Activated CD8-positive, alpha-beta memory T cell treated with anti-CD3 and anti-CD28 coated beads, Interleukin-2, amount 50 U/mL, for 48 hours (primary cell): ENCODE measurements at places on chromosomes 12 and 14.
A peak's percentile ranks its signal among the peaks of the same experiment; 100 is the strongest.

DNA sequence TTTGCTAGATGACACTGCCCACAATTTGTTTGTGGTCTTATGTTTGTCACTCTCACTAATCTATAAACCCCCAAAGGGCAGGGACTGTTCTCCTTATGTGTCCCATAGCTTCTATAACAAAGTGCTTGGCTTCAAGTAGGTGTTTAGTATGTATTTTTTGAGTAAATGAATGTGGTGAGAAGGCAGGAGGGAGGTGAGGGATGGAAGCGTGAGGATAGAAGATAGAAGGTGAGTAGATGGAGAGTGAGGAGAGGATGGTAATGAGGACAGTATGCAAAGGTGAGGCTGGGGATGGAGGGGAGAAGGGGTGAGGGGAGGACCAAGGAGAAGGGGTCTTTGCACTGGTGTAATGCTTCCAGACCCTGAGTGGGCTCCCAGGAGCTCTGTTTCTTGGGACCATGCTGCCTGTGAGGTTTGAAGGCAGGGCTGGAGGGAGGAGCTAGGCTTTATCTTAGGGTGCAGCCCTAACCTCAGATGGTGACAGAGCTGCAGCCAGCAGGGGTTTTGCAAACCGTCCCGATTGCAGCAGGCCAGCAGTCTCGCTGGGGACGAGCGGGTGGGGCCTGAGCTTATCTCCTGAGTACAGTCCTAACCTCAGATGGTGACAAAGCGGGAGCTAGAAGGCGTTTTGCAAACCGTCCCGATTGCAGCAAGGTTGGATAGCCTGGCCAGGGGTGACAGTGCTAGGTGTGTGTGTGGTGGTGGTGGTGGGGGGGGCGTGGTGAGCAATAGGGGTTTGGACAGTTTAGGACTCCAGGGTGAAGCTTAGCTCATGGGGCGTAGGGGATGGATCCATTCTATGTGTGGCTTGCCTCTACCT is 6.5 kb downstream of the CEBPE start:
- DNase-seq = no peak

- DNase-seq = no peak
Observed at GRCh38 chr12:70451528-70451927, 85.4 kb downstream of the KCNMB4 start.

DNA sequence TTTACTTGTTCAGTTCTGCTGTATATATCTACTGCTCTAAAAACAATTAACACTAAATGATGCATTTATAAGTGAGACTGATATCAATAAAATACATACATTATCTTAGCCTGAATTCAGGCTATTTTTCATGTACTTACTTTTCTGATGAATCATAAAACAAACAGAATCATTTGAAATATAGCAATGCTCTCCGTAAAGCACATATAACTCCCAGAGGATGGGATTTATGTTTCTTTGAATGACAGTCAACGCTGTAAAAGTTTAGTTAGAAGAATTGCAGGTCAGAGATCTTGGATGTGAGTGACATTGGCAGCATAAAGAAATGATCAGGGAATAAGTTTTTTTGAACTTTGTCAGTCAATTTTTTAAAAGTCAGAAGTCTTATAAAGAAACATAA is 740.2 kb upstream of the NOVA1 start:
- DNase-seq = no peak

DNA sequence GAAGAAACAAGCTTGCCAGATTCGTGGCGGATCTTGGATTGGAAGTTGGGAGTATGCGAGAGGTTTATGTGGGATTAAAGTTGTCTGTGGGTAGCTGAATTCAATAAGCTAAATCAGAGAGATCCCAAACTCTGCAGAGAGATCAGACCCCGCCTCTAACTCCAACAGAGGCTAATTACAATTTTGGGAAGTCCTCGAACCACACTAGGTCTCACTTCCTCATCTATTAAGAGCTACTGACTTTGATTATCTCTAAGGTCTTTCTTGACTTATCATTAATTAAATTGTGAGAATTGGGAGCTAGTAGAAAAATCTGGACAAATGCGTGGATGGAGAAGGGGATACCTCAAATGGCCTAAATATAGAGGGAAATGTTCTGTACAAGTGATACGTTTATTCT is 9.1 kb downstream of the NTF3 start:
- DNase-seq = no peak

DNA sequence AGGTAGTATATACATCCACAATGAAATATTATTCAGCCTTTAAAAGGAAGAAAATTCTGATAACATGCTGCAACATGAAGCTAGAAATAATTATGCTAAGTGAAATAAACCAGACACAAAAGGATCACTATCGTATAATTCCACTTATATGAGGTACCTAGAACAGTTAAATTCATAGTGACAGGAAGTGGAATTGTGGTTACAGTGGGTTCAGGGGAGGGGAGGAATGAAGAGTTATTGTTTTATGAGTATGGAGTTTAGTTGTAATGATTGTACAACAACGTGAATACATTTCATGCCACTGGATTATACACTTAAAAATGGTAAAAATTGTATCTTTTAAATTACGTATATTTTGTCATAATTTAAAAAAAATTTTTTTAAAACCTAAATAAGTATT is 21.0 kb downstream of the EEA1 start:
- DNase-seq = no peak

GRCh38 chr12:52524241-52524897 is 4.2 kb upstream of the KRT5 start:
- peak; percentile 20 for DNase-seq

GRCh38 chr14:61963926-61964325 is 201.7 kb downstream of the SNAPC1 start:
- DNase-seq = no peak

GRCh38 chr14:105541218-105541875 is 15.0 kb downstream of the TMEM121 start:
- DNase-seq = no peak

- peak; percentile 38 for DNase-seq
Observed at GRCh38 chr12:104171785-104172569, 34.0 kb upstream of the NFYB start.

- no peak for DNase-seq
Observed at GRCh38 chr14:87133073-87133801, 859.7 kb downstream of the GALC start.

DNA sequence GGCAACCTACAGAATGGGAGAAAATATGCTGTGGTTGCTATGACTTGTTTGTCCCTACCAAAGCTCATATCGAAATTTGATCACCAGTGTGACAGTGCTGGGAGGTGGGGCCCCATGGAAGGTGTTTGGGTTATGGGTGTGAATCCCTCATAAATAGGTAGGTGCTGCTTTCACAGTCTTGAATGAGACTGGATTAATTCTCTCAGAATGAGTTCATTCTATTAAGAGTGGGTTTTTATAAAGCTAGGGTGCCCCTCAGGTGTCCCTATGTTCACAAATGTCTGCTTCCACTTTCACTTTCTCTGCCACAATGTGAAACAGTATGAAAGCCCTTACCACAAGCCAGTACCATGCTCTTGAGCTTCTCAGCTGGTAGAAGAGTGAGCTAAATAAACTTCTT is 133.5 kb downstream of the CPNE8 start:
- no peak for DNase-seq

DNA sequence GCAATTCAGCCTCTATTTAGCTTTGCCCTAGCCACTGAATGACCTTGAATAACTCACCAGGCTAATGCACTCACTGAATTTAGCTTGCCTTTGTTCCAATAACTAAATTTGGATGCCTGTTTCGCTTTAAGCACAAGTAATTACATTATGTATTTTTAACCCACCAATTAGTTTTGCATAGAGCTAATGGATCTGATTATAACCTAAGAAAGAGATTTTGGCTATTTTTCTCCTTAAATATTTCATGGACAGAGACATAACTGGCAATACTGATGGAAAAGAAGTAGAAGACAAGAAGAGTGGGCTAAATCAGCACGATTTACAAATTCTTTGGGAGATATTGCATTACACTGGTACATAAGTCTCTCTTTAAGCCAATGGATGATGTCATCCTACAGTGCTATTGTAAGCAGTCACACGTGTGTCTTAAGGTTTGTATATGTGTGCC is 85.7 kb downstream of the AKAP6 start:
- DNase-seq = no peak

GRCh38 chr14:91647856-91648255 is 84.0 kb downstream of the CATSPERB start:
- no peak for DNase-seq

GRCh38 chr12:87768501-87769287 is 260.5 kb downstream of the C12orf50 start:
- DNase-seq = no peak

DNA sequence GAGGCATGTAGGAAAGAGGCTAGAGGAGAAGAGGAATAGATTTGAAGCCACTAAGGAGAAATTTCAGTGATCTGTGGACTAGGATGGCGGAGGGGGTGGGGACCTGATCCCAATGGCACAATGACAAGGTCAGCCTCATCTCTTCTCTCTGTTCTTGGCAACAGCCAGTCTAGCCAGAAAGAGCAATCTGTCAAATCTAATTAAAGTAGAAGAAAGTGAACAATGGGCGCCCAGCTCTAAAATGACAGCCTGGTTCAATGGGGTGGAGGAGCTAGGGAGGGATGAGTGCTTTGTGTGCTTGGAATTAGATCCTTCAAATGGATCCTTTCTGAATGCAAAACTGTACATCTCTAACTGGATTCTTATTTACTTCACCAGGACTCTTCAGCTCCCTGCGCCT is 37.2 kb upstream of the TUBA1C start:
- no peak for DNase-seq

- no peak for DNase-seq
Observed at GRCh38 chr12:52699373-52699772, 4.0 kb downstream of the KRT77 start.

GRCh38 chr12:5171701-5172100 is 128.0 kb downstream of the KCNA5 start:
- no peak for DNase-seq

DNA sequence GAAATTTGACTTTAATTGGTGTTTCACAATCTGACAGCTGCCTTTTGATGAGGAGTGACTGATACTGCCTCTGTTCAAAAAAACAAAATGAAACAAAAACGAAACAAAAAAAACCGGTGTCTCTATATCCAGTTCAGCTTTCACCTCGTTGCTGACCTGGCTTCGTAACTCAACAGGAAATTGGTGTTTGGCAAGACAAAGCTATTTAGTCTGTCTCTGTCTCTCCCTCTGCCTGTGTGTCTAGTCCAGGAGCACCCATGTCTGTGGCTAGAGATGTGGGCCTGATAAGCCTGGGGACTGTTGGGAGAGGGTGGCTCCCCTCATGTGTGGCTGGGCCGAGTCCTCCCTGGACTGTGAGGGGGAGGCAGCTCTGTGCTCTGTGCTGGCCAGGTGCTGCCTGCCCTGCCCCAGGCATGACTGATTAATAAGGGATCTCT is 11.3 kb downstream of the CACNA1C start:
- DNase-seq = no peak

DNA sequence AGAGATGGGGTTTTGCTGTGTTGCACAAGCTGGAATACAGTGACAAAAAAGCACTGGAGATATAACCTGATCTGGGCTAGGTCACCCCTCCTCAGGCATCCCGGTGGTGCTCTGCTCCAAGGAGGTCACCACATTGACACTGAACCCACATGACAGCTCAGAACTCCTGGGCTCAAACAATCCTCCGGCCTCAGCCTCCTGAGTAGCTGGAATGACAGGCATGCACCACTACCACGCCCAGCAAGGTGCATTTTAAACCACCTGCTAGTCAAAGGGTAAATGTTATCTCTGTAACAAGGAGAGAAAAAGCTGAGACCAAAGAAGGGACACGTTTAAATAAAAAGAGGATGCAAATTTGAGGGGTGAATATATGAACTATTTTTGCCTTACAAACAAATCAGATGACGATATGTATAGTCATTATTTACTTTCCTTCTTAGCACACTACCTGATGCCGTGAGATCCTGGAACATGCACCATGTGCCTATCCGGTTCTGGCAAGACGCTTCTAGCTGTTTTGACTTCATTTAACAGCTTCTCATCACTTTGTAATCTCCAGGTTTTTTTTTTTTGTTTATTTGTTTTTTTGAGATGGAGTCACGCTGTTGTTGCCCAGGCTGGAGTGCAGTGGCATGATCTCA is 135.1 kb downstream of the PPM1H start:
- DNase-seq = no peak

- DNase-seq = no peak
Observed at GRCh38 chr14:53951243-53951626, 5.4 kb downstream of the BMP4 start.

DNA sequence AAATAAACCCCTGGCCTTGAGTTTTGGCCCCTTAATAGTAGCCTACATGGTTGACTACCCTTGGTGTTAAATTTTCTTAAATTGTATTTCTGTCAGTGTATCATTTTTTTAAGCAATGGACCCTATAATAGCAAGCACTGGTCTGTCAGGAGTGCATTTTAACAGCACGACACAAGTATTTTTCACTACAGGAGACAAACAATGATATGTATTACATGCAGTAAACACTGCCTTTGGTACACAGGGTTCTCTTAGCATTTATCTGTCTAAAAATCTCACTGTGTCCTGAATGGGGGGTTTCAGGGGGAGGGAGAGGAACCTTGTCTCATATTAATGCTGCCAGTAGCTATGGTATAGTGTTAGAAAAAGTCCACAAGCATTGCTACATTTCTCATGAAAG is 18.4 kb downstream of the LMO3 start:
- DNase-seq = no peak

- no peak for DNase-seq
Observed at GRCh38 chr14:89435492-89435891, 18.5 kb upstream of the FOXN3 start.

DNA sequence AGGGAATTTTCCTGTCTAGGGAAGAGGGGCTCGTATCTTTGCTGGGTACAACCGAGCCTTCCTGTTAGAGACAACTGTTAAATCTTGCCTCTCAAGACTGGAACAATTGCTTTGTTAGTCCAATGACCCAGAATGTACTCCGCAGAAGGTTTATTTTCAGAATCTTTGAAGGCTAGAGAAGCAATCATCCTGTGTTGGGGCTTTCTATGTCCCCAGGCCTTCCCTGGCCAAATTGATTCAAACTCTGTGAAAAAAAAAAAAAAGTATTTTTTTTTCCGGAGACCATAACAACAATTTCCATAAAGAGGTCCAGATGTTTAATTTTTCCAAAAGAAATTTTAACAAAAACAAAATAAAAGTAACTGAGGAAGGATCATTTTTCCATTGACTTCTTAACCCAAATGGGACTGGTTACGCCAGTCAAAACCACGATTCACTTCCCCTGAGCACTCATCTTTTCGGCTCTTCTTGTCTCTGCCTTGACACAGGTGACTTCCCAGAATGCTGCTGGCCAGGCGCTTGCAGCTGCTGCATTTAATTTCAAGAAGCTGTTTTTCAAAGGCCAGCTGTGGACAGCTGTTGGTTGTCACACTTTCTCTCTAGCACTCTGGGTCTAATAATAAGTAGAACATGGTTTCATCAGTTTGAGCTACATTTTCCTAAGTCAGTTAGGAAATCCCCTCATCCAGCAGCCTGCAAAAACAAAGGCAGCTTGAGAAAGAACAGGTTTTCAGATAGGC is 81.6 kb upstream of the MANSC4 start:
- DNase-seq = no peak

DNA sequence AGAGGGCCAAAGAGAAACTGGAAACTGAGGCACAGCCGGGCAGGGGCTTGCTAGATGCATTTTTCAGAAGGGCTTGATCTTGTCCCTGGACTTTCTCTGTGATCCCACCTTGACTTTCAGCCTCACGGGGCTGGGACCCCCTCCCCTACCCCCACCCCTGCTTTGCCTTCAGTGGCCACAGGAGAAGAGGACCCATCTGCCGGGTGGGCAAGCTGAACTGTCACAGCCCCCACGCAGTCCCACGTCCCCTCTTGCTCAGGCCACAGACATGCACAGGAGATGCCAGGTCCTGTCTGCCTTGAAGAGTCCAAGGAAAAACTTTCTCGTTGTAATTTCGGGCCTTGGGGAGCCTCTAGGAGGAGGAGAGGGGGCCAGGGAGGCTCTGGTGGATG is 158.9 kb downstream of the KIF26A start:
- DNase-seq = no peak
